ENCODE measurements at places on chromosomes 5 and 9. TPM values are rescaled to one million over a fixed set of nuclear protein-coding genes. Genes with fewer than 3 reads are reported as not detected.

- H3K4me3 ChIP-seq: peak within 1 kb of the TSS; percentile 87
- H3K27me3 ChIP-seq: no peaks in the 10 kb centered on the region
- H3K4me1 ChIP-seq: peaks cover 16% of the 10 kb centered on the region
Measured at GRCh38 chr9:36399980-36400331, at the start of gene RNF38. Gene RNF38 (minus strand): TSS chr9:36400269. CDS start chr9:36400108, 161 bp downstream.

DNA sequence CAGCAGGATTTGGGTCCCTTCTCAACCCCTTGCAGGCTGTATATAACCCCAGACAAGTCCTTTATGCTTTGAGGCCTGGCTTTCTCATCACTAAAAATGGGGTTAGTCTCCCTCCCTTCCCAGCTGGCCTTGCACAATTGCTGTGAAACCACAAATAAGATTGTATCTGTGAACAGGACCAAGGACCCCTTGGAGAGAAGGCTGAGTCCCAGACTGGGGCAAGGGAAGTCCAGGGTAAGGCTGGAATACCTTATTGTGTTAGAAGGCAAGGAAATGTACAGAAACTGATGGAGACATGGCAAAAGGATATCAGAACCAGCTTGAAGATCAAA is 11.4 kb downstream of the MACROH2A1 start:
- DNase-seq: no peak
- peaks cover 89% of the 10 kb centered on the region for H3K36me3 ChIP-seq
- peak overlapping the region; percentile 87 for H3K27ac ChIP-seq
- H3K4me3 ChIP-seq: no peak overlapping the region

DNA sequence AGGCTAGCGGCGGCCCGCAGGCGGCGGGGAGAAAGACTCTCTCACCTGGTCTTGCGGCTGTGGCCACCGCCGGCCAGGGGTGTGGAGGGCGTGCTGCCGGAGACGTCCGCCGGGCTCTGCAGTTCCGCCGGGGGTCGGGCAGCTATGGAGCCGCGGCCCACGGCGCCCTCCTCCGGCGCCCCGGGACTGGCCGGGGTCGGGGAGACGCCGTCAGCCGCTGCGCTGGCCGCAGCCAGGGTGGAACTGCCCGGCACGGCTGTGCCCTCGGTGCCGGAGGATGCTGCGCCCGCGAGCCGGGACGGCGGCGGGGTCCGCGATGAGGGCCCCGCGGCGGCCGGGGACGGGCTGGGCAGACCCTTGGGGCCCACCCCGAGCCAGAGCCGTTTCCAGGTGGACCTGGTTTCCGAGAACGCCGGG is 253 bp downstream of the SLC12A2 start:
- peaks cover 62% of the 10 kb centered on the region for H3K4me1 ChIP-seq
- H3K36me3 ChIP-seq: no peaks in the 10 kb centered on the region
- DNase-seq: no peak
- peak overlapping the region; percentile 94 for H3K4me3 ChIP-seq

- no peak overlapping the region for H3K4me3 ChIP-seq
- peaks cover 63% of the 10 kb centered on the region for H3K36me3 ChIP-seq
- no peak for DNase-seq
Measured at GRCh38 chr5:177537389-177538361, 16.7 kb downstream of the FAM193B start.

DNA sequence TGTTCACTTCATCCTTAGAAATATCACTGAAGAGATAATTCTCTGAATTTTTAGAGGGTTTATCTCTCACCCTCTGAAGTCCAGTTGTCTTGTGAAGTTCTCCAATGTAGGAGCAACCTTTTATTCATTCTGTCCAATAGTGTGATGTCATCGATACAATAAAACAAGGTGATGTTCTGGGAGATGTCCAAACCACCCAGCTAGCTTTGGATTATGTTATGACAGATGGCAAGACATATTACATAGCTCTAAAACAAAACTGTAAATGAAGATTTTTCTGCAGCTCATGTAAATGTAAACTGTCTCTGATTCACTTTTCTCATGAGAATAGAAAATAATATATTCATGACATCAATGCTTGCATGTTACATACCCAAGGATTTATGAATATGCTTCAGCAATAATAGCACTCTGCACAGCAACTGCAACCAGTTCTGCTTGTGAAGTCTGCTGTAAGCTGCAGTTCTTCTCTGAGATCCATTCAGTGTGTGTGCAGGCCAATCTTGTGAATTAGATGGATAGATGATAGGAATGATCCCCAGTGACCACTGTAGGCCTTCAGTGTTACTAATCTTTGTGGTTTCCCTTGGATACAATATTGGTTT is 172.6 kb upstream of the CDH12 start:
- H3K4me3 ChIP-seq: no peak overlapping the region
- H3K27me3 ChIP-seq: no peaks in the 10 kb centered on the region
- DNase-seq: no peak
- H3K36me3 ChIP-seq: no peaks in the 10 kb centered on the region

DNA sequence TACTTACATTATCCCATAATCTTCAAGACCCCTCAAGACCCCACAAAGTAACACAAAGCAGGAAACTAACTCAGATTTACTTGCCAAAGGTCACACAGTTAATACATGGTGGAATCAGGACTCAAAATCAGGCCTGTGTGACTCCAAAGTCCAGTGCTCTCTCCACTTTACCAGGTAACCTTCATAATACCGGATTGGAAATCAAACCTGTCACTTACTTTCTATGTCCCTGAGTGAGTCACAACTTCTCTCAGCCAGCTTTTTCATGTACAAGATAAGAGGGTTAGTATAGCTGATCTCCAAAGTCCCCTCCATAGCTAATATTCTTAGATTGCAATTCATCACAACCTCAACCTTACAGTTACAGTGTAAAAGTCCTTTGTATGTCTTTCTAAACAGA is 17.1 kb downstream of the STRBP start:
- H3K36me3 ChIP-seq: no peaks in the 10 kb centered on the region
- H3K27me3 ChIP-seq: no peaks in the 10 kb centered on the region
- H3K4me1 ChIP-seq: no peaks in the 10 kb centered on the region
- DNase-seq: no peak

GRCh38 chr5:96721351-96721977 is 59.3 kb downstream of the CAST start:
- H3K4me1 ChIP-seq: peaks cover 73% of the 10 kb centered on the region
- H3K4me3 ChIP-seq: no peak overlapping the region
- H3K27ac ChIP-seq: peak overlapping the region; percentile 86
- no peaks in the 10 kb centered on the region for H3K27me3 ChIP-seq
- DNase-seq: no peak

- no peak overlapping the region for H3K27ac ChIP-seq
- no peaks in the 10 kb centered on the region for H3K27me3 ChIP-seq
- H3K4me1 ChIP-seq: peaks cover 20% of the 10 kb centered on the region
- DNase-seq: no peak
Measured at GRCh38 chr9:115615821-115616665, 498.1 kb upstream of the TNC start.

- no peaks in the 10 kb centered on the region for H3K27me3 ChIP-seq
- H3K4me3 ChIP-seq: no peak overlapping the region
- no peaks in the 10 kb centered on the region for H3K36me3 ChIP-seq
- no peak for DNase-seq
Measured at GRCh38 chr9:131817627-131818026, 77.8 kb upstream of the RAPGEF1 start.

- H3K27me3 ChIP-seq: no peaks in the 10 kb centered on the region
- DNase-seq: no peak
- no peak overlapping the region for H3K27ac ChIP-seq
- no peak overlapping the region for H3K4me3 ChIP-seq
Measured at GRCh38 chr5:133682451-133682850, 70.1 kb upstream of the FSTL4 start.

GRCh38 chr9:117305454-117305853 is 109.4 kb downstream of the ASTN2 start:
- no peak for DNase-seq
- H3K4me1 ChIP-seq: no peaks in the 10 kb centered on the region
- H3K36me3 ChIP-seq: no peaks in the 10 kb centered on the region
- no peaks in the 10 kb centered on the region for H3K27me3 ChIP-seq

- no peaks in the 10 kb centered on the region for H3K27me3 ChIP-seq
- no peaks in the 10 kb centered on the region for H3K4me1 ChIP-seq
- no peak overlapping the region for H3K27ac ChIP-seq
- H3K4me3 ChIP-seq: no peak overlapping the region
Measured at GRCh38 chr9:110837401-110838005, 168.9 kb downstream of the MUSK start.

- no peak overlapping the region for H3K4me3 ChIP-seq
- H3K27ac ChIP-seq: no peak overlapping the region
- H3K4me1 ChIP-seq: peaks cover 9% of the 10 kb centered on the region
- DNase-seq: no peak
Measured at GRCh38 chr5:73213566-73213998, 40.6 kb downstream of the TMEM174 start.

Gene FCN2
- not detected for total RNA-seq

Gene CAAP1
- 9.6 TPM for total RNA-seq

Gene STX17
- 30.0 TPM for total RNA-seq

Gene LCN15
- total RNA-seq: not detected

Gene DNM1
- 1.3 TPM for total RNA-seq

Gene LOX
- total RNA-seq: 5.2 TPM

Data from esophagus squamous epithelium (tissue), 5 donors.